ENCODE measurements at places on chromosomes 1 and 21.

DNA sequence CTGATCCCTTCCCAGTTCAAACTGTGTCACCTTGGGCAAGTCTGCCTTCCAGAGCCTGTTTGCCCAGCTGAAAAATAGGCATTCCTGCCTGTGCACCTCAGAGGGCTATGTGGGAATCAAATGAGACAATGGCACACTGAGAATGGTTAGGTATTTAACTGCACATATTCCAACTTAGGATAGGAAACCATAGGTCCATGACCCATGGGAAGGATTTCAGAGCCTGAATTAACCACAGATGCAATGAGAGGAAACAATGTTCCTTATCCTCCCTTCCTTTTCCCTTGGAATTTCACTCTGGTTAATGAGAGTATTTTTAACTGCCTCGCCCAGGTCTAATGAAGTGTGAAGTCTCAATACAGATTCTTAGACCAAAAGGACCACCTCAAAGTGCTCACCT, 12.7 kb downstream of the PAFAH2 start:
- no peak for DNase-seq

- DNase-seq = peak; percentile 86
Measured at GRCh38 chr1:6205849-6206519, at the start of gene RNF207. Gene RNF207 (plus strand): TSS chr1:6206119. CDS start chr1:6206536, 417 bp downstream.

DNA sequence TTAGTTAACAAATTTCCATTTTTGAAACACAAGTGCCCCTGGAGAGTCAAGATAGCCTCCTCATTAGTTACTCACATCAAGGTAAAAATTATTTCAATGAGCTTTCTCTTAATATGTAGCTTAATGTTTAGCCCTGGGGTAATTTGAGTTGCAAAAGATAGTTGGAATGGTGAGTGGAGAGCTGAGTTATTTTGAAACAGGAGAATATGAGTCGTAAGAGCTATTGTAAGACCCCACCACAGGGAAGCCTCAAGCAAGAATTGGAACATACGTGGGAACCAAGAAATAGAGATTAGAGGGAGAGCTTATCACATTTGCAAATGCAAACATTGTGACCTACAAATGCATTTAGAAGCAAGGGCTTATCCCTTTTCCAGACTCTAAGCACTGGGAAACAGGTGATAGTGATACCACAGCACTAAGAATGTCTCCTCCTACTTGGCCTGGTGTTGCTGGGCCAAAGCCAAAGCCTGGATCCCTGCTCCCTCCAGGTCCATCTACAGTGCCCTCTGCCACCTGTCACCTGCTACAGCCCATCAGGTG, 635.1 kb downstream of the PTPRC start:
- no peak for DNase-seq

- DNase-seq = no peak
Measured at GRCh38 chr21:46459024-46459355, 299 bp downstream of the DIP2A start.

- no peak for DNase-seq
Measured at GRCh38 chr1:236020359-236021219, 44.3 kb downstream of the NID1 start.

GRCh38 chr1:19029191-19030085, 73.0 kb upstream of the IFFO2 start:
- DNase-seq = no peak

GRCh38 chr1:94056996-94057395, 64.0 kb downstream of the ABCA4 start:
- no peak for DNase-seq

DNA sequence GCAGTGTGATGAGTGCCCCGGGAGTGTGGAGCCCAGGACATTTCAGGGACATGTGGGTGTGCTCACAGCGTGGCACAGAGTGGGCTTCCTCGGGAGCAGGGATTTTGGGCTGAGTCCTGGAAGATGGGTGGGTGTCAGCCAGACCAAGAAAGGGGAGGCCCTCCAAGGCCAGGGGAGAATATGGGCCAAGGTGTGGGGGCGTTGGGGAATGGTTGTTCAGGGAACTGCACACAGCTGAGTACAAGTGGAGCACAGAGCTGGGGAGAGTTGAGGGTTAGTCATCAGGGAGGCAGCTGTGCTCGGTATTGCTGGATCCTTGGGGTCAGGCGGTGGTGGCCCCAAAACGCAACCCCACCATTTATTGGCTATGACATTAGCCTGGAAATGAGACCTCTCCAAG, 5.5 kb downstream of the POGK start:
- DNase-seq = no peak

- no peak for DNase-seq
Measured at GRCh38 chr1:3323796-3324703, 130.4 kb upstream of the ARHGEF16 start.

Measured in GM12891 (cell line).